Natural killer cell (primary cell): ENCODE measurements at places on chromosomes 5 and 9. TPM values are rescaled to one million over a fixed set of nuclear protein-coding genes. Genes with fewer than 3 reads are reported as not detected.
A peak's percentile ranks its signal among the peaks of the same experiment; 100 is the strongest.

DNA sequence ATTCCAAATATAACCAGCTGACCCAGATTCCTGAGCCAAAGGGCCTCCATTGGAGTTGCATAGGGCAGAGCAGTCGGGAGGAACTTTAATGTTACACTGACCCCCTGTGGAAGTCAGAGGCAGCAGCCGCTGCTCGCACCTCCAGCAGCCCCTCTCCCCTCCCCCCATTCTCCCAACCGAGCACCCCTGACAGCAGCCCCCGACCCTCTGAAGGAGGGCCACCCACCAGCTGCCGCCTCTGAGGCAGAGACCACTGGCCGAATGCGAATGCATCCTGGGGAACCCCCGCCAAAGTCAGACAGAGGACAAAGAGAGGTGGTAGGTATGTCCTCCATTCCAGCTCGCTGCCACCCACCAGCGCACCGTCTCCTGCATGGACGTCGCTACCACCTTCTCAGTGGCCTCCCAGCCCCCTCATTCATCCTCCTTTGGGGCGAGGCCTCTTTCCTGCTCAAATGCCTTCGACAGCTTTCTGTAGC lies 231.0 kb downstream of the CDK5RAP2 start:
- no peaks in the 10 kb centered on the region for H3K27me3 ChIP-seq
- DNase-seq, result peak; percentile 7
- no peak overlapping the region for H3K4me3 ChIP-seq
- H3K27ac ChIP-seq, result no peak overlapping the region
- no peaks in the 10 kb centered on the region for H3K4me1 ChIP-seq
- no peaks in the 10 kb centered on the region for H3K36me3 ChIP-seq

DNA sequence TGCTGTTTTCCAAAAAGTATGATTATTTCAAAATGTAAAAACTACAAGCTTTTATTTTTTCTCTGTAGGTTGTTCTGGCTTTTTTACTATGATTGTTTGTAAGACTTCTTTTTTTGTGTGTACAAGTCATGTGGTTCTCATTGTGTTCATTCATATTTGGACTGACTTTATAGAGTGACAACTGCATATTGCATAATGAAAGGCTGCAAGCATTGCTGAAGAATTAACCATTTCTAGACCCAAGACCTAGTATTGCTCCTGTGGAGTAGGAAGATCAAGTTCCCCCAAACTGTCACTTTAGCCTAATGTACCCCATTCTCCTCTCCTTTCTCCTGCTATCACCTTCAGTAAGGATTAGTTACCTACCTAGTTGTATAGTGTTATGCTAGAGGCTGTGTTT lies 10.0 kb downstream of the MAP1B start:
- H3K36me3 ChIP-seq, result no peaks in the 10 kb centered on the region
- no peak overlapping the region for H3K27ac ChIP-seq
- DNase-seq, result no peak
- peaks cover 2% of the 10 kb centered on the region for H3K27me3 ChIP-seq
- H3K4me1 ChIP-seq, result no peaks in the 10 kb centered on the region

DNA sequence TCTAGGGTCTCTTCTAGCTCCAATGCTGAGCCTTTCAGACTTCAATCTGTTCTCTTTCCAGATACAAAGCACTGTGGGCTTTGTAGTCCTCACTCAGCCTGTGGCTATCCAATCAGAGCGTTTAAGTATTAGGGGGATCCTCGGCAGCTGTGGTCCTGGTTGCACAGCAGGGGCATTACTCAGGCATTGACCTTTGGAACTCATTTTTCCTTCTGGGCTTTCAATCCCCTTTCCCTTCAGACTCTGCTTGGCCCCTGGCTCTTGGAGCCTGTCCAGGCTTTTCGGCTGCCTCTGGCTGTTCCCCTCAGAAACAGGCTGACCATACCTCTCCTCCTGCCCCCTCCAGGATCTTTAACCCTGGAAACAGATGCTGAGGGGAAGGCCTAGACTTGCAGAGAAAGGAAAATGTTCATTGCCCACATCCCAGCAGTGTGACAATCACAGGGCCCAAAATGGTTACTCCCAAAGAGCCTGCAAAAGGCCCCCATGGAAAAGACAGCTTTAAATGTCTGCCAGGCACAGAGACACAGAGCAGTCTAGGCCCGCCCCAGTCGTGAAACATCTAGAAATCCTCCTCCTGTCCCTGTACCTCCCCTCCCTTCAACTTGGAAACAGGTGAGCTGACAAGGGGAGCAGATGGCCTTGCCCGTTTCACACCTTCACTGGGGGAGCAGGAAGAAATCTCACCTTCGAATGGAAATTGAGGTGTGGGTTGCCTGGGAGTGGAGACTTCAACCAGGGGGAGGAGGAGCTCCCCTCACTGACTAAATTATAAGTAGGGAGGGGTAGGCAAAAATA lies 13.7 kb downstream of the C1QTNF2 start:
- no peak for DNase-seq
- H3K4me1 ChIP-seq, result no peaks in the 10 kb centered on the region
- H3K27me3 ChIP-seq, result no peaks in the 10 kb centered on the region
- no peak overlapping the region for H3K4me3 ChIP-seq
- no peaks in the 10 kb centered on the region for H3K36me3 ChIP-seq

DNA sequence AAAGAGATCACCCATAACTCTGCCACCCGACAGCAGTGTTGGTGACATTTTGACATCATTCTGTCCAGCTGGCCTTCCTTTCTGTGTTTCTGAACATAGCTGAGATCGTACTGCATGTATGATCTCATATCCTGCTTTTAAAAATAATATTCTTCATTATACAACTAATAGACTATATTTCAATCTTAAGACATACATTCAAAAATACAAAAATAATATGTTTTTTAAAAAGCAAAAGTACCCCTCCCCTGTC lies 47.7 kb upstream of the RPL26L1 start:
- H3K27me3 ChIP-seq, result no peaks in the 10 kb centered on the region
- H3K4me1 ChIP-seq, result peaks cover 9% of the 10 kb centered on the region
- H3K27ac ChIP-seq, result peak overlapping the region; percentile 60
- no peak for DNase-seq
- H3K36me3 ChIP-seq, result peaks cover 37% of the 10 kb centered on the region

- H3K4me3 ChIP-seq, result no peak overlapping the region
- no peak for DNase-seq
- no peaks in the 10 kb centered on the region for H3K27me3 ChIP-seq
- H3K4me1 ChIP-seq, result no peaks in the 10 kb centered on the region
- no peaks in the 10 kb centered on the region for H3K36me3 ChIP-seq
Observed at GRCh38 chr5:66666778-66667177, 70.6 kb downstream of the MAST4 start.

- H3K27ac ChIP-seq, result no peak overlapping the region
- H3K27me3 ChIP-seq, result no peaks in the 10 kb centered on the region
- H3K4me1 ChIP-seq, result peaks cover 9% of the 10 kb centered on the region
- no peak overlapping the region for H3K4me3 ChIP-seq
- no peaks in the 10 kb centered on the region for H3K36me3 ChIP-seq
Observed at GRCh38 chr5:82670692-82671091, 392.5 kb upstream of the RPS23 start.

DNA sequence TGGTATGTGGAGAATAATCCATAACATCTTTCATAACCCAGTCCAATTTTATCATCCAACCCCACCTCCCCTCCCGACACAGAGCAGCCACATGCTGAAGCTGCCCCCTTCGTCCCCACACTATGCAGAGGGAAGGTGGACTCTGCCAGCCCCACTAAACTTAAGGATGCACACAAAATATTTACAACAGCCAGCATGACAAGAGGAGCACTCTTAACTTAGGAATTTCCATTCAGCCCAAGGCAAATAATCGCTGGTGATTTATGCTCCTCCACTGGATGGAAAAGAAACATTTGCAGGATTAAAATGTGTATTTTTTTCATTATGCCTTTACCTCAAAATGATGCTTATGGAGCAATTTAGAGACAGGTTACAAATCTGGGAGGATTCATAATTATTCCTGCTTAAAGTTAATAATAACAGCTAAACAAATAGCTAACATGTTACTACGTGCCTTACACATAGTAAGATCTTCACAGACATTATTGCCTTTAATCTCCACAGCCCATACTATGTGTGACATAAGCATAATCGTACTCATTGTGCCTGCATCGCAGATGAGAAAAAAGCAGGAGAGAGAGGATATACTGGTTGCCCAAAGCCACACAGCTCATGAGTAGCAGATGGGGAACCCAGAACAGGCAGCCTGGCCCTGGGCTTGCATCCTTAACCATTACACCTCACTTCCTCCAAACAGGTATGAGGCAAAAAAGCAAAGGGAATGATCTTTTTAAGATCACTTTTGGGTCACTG lies 92.6 kb downstream of the GLIS3 start:
- no peaks in the 10 kb centered on the region for H3K4me1 ChIP-seq
- no peaks in the 10 kb centered on the region for H3K36me3 ChIP-seq
- no peak overlapping the region for H3K27ac ChIP-seq
- H3K4me3 ChIP-seq, result no peak overlapping the region
- DNase-seq, result no peak
- no peaks in the 10 kb centered on the region for H3K27me3 ChIP-seq

Gene RAD50
- 31.2 TPM for total RNA-seq

Gene DMRT2
- total RNA-seq, result not detected

Gene AOPEP
- 20.1 TPM for total RNA-seq
